Hepatocyte (in vitro differentiated cells): ENCODE measurements at places on chromosomes 16 and 17. TPM values are rescaled to one million over a fixed set of nuclear protein-coding genes. Genes with fewer than 3 reads are reported as not detected.
A peak's percentile ranks its signal among the peaks of the same experiment; 100 is the strongest.

Gene CCL13
- 0.32 TPM in 1 of 2 replicates, not detected in the other for total RNA-seq

GRCh38 chr16:14559809-14560241, 70.2 kb downstream of the PARN start:
- H3K4me3 ChIP-seq: no peak overlapping the region
- no peaks in the 10 kb centered on the region for H3K27me3 ChIP-seq
- H3K4me1 ChIP-seq: peaks cover 28% of the 10 kb centered on the region
- H3K27ac ChIP-seq: no peak overlapping the region
- H3K36me3 ChIP-seq: no peaks in the 10 kb centered on the region
- DNase-seq: no peak

DNA sequence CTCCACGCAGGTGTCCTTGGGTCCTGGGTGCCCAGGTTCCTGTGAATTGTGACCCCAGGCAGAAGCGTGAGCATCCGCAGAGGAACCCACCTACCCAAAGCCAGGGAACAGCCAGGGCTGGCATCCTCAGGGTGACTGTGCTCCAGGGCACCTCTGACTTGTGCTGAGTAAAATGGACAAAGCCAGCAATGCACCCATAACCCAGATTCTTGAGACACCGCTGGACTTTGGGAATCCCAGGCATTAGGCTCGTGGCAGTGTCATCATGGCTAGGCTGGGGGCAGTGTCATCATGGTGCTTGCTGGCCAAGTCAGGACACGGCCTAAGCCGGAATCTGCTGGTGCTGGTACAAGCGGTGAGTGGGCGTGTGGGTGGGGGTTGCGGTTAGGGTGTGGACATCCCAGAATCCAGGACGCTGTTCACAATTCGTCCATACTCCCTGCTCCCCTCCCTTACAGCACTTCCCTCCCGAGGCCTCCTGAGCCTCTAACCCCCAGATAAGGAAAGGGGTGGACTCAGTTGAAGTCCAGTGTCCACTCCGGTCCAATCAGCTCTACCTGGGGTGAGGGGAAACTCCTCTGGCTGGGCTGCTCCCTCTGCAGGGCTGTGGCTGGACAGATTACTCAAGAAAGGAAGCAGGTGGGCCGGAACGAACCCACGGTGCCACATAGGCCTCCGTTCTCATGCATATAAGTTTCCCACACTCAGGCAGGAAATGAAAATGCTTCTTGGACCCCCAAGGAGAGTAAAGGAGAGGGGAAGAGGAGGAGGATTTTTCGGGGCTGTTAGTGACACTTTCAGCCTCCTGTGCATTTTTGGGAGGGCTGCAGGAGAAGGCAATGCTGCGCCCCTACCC, 138.9 kb downstream of the SEC14L1 start:
- peaks cover 15% of the 10 kb centered on the region for H3K4me1 ChIP-seq
- H3K4me3 ChIP-seq: no peak overlapping the region
- peak overlapping the region; percentile 81 for H3K27ac ChIP-seq
- no peaks in the 10 kb centered on the region for H3K27me3 ChIP-seq
- no peaks in the 10 kb centered on the region for H3K36me3 ChIP-seq

GRCh38 chr16:88366704-88367047, 16.1 kb upstream of the ZNF469 start:
- H3K27ac ChIP-seq: no peak overlapping the region
- no peaks in the 10 kb centered on the region for H3K27me3 ChIP-seq
- H3K4me3 ChIP-seq: no peak overlapping the region
- H3K36me3 ChIP-seq: no peaks in the 10 kb centered on the region
- no peak for DNase-seq
